Activated CD4-positive, alpha-beta T cell treated with anti-CD3 and anti-CD28 coated beads, Interleukin-2, amount 50 U/mL, for 48 hours (primary cell): ENCODE measurements at places on chromosomes 4 and X.

- DNase-seq, result no peak
Observed at GRCh38 chr4:32423267-32423666, 1703.1 kb downstream of the PCDH7 start.

DNA sequence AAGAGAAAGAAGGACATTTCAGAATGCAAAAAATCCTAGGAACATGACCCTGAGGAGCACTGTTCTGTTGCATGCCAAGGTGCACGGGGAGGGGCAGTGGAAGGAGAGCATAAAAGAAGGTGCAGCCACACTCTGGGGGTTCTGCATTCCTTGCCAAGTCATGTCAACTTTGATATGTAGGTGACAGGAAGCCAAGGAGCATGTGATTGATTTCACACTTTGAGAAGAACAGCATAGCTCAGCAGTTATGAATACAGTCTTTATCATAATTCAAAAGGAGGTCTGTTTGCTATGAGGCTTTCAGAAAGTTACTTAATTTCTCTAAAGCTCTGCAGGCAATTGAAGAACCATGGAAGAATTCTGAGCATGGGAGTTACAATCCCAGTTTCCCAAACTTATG lies 50.6 kb downstream of the SCFD2 start:
- DNase-seq, result no peak

- no peak for DNase-seq
Observed at GRCh38 chr4:187908079-187908561, 87.5 kb upstream of the ZFP42 start.

- DNase-seq, result no peak
Observed at GRCh38 chr4:83704786-83705185, 168.9 kb downstream of the GPAT3 start.
